ENCODE measurements at places on chromosomes 4 and X.

- no peak for DNase-seq
Measured at GRCh38 chrX:112803060-112803459, 37.6 kb downstream of the AMOT start.

DNA sequence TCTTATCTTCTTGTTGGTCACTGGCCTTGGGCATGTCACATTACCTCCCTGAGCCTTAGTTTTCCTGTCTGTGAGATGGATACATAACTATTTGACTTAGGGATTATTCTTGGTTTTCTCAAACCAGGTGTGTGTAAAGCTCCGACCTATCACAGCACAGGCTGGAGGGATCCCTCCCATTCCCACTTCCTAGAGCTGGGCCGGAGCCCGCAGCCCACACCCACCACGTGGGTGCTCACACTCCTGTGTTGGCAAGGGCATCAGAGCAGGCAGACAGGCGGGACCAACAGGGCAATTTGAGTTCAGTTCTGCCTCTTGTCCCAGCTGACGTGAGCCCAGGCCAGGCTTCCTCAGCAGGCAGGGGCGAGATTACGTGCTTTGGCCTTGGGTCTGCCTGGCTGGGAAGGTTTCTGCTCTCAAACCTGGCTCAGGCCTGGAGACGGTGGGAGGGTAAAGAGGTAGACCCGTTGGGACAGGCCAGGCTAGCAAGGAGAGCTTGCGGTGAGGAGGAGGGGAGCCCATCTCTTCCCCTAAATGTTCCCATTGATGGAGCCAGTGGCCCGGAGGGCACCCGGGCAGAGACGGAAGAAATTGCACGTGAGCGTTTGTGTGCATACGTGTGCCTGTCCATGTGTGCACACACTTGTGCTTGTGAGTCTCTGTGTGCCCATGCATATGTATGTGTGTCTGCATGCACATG lies 734 bp upstream of the SH3TC1 start:
- no peak for DNase-seq

GRCh38 chrX:118025226-118025625 lies 91.4 kb downstream of the KLHL13 start:
- no peak for DNase-seq

DNA sequence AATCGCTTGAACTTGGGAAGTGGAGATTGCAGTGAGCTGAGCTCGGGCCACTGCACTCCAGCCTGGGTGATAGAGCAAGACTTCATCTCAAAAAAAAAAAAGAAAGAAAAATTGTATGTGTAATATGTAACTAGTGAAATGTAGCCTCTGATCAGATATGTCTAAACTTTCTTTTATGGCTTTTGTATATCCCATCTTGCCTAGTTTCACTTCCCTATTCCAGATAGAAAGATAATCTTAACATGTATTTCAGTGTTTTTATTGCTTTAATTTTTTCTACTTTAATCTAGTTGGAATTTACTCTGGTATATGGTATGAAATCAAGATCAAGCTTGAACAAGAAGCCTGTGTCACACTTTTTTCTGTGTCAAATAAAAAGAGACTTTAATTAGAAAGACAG lies 1.9 kb upstream of the ZNF41 start:
- no peak for DNase-seq

DNA sequence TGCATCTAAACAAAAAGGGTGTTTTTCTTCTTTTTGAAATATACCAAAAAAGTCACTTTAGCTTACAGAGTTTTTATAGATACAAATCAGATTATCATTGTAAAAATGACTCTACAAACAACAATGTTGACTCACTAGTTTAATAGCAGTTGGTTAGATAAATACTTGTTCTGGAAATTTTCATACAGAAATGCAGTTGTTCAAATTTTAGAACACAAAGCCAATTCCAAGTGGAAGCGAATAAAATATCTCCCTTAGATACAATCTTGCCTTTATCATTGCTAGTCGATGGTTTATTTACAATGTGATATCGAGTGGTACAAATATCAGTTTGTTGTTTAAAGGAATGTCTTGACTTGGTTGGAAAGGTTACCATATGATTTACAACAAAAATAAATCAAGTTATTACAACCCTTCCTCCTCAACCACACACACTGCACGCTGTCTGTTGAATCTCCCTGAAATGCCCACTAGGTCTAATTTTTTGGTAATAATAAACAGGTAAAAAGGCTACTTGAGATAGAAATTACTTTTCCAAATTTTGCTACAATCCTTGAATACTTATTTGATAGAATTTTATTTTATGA lies 114.8 kb downstream of the CDS1 start:
- DNase-seq = no peak

DNA sequence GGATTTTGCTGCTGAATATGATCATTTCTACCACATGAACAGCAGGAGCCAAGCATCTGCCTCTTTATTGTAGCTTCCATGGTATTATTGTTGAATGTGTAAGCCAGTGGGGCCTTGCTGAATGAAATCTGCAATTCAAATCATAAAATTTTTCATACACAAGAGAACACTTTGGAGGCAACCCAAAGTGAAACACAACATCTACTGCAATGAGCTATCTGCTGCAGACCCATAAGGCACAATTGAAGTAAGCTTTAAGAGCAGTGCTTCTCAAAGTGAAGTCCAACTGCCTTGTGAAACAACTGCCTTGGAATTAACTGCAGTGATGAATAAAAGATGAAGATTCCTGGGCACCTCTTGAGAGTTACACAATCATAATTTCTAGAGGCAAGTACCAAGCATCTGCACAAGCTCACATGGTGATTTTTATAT lies 626.3 kb upstream of the INTU start:
- no peak for DNase-seq

- DNase-seq = no peak
Measured at GRCh38 chr4:184953421-184953945, 64.8 kb upstream of the HELT start.

DNA sequence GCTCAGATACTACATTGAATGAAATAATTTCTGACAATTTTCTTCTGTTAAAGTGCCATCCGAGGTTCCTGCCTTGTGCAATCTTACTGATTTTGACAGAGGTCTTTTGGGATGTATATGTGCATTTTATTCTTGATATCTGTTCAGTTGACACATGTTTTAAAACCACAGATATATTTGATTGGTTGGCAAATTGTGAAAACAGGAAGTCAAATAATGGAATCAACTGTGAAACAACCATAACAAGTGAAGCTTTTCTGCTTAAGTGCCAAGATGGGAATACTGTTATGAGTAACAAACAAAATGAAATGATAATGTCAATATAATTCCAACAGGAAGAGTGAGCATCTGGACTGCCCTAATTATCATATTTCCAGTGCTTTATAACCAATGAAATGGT lies 84.9 kb upstream of the TET2 start:
- DNase-seq = no peak

DNA sequence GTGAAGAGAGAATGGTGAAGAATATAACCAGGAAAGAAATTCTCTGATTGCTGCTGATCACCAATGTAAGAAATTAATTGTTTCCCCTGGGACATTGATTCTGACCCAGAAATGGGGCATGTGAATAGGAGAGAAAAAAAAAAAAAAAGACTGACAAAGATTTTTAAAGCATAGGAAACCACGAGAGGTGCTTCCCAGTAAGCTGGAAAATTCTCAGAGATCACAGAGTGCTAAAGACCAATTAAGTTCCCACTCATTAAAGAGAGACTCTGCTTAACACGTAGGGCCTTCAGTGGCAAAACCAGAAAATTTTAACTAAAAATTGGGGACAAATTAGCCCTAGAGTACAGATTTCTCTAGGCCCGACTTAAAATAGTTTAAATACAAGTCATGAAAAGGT lies 604.4 kb downstream of the ARAP2 start:
- no peak for DNase-seq

DNA sequence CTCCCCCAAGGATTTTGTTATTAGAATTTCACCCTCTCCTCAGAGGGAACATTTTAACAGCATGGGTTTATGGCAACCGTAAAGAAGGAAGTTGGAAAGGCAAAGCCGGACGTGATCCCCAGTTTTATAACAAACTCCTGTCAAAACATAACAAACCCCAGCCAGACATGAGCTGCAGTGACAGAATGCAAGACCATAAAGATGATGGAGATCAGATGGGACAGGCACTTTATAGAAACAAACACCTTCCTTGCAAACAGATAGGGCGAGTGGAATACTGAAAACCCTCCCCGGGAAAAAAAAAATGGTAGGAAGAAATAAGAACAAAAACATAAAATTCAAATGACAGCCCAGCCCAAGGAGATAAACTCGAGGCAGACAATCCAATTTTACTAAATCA lies 281.4 kb downstream of the LDB2 start:
- no peak for DNase-seq

DNA sequence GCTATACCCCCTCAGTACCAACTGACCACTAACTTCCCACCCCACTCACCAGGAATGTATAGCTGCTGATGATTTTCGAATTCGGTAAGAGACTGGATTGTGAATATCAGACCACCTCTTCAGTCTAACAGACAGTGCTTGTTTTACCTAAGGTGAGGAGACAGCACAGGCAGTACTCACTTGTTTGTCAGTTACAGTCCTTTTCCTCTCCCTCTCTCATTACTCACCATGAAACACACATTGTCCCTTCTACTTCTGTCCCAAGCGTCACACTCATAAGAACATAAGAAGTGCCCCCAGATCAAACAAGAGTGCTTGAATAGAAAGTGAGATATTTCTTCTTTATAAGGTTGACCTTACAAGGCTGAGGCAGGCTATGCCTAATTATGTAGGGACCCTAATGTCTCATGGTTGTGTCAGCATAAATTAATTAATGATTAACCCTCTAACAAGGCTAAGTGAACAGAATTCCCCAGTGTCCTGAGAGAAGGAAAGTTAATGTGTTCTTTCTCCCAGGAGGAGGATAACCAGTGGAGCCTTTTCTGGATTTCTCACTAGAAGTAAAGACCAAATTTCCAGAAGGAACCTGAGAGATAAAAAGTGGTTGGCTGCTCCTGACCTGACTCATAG lies 32.2 kb downstream of the ZCCHC12 start:
- DNase-seq = no peak

DNA sequence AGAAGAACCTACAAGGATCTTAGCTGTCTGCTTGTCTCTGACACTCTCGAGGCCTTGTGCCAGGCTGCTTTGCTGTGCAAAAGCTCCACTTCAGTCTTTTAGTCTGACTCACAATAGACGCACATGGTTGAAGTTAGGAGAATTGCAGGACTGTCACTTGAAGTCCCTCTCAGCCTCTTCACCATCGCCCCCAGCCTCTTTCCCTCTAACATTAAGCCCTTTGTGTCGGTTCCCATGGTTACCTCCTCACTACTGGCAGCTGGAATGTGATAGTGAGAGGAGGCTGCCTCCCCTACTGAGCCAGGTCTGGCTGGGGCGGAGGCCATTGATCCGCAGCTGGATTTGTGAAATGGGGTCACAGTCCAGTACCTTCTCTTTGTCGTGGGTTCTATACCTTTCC lies 201.8 kb downstream of the SOWAHB start:
- DNase-seq = no peak

DNA sequence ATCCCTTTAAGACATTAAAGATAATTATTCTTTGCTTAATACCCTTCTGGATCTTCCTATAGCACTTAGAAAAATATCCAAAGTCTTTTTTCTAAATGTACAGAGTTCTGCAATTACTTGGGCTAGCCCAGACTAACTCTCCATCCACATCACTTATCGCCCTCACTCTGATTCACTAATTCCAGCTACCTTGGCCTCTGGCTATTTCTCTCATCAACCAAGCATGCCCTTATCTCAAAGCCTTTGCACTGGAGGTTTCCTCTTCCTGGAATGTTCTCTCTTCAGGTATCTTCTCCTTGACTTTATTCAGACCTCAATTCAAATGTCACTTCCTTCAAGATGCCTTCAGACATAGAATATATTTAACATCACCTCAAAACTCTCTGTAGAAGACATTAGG lies 345.1 kb upstream of the SMIM31 start:
- DNase-seq = no peak

- no peak for DNase-seq
Measured at GRCh38 chr4:80532674-80533333, 197.3 kb downstream of the CFAP299 start.

All from vagina (tissue), 2 donors.